ENCODE measurements at places on chromosomes 16 and 17.

DNA sequence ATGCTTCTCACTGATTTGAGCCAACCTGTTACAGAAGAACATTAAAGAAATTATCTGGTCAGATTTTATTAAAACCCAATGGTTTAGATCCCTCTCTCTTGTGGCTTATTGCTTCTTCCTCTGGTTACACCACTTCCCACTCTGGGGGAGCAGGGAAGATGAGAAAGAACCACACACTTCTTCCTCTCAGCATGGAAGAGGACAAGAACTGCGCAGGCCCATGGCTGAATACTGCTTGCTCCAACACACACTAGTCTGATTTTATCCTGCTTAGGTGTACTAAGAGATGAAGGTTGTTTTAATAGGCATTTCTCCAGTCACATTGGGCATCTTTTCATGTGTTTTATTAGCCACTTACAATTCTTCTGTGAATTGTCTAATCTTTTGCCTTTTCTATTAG is 27.6 kb downstream of the MAP3K3 start:
- no peak for DNase-seq

DNA sequence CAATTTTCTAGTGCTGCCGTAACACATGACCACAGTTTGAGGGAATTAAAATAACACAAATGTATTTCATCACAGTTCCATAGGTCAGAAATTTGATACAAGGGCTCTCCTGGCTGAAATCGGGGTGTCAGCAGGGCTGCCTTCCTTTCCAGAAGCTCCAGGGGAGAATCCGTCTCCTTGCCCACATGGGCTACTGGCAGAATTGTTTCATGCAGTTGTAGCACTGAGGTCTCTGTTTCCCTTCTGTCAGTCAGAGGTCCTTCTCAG is 20.5 kb downstream of the EIF4A3 start:
- DNase-seq, result no peak

- no peak for DNase-seq
These were observed 36.5 kb downstream of the FA2H start for GRCh38 chr16:74738113-74738541.

- no peak for DNase-seq
These were observed 44.0 kb downstream of the CCDC182 start for GRCh38 chr17:57701124-57701523.

GRCh38 chr16:82767198-82767597 is 140.4 kb downstream of the CDH13 start:
- no peak for DNase-seq

Measured in NT2/D1 (cell line).